Activated CD4-positive, alpha-beta memory T cell treated with anti-CD3 and anti-CD28 coated beads, Interleukin-2, amount 10 ng/mL, durations not matched to agents 7 days and 5 days (primary cell): ENCODE measurements at places on chromosomes 3 and 15.

- no peak for DNase-seq
Measured at GRCh38 chr3:182524711-182525401, 268.4 kb upstream of the ATP11B start.

GRCh38 chr3:45227946-45228345 lies 1.9 kb upstream of the TMEM158 start:
- no peak for DNase-seq

GRCh38 chr3:10116138-10116460 lies 624 bp downstream of the BRK1 start:
- no peak for DNase-seq

GRCh38 chr3:72797773-72798543 lies 50.3 kb downstream of the SHQ1 start:
- no peak for DNase-seq

DNA sequence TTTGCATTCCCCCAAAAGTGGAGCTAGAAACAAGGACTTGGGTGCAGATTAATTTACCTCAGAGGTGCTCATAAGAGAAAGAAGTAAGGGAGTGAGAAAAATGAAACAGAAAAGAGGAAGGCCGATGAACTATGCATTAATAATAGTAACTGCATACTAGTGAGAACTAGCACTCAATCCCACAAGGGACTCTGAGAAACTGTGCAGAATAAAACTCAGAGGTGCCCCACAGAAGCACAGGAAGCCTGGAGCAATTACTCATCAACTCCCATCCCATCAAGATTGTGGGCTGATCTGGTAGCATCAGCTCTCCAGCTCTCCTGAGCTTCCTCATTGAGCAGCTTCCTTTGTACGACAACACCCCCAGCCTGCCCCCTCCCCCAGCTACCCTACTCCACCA lies 50.8 kb downstream of the CLDN18 start:
- no peak for DNase-seq

GRCh38 chr3:45012577-45012976 lies 13.5 kb upstream of the CLEC3B start:
- DNase-seq, result no peak

DNA sequence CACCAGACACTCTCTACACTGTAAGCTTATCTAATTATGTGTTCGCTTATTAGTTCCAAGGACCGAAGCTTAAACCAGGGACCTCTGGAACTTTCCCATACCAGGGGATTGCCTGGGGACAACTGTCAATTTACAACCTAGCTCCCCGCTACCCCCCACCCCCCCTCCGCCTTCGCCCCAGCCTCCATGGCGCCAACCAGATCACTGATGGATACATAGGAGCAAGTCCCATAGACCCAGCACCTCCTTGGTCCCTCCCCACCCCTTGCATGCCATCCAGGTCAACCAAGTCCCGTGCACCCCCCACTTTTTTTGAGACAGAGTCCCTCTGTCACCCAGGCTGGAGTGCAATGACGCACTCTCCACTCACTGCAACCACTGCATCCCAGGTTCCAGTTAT lies 930 bp upstream of the PDCD7 start:
- no peak for DNase-seq

DNA sequence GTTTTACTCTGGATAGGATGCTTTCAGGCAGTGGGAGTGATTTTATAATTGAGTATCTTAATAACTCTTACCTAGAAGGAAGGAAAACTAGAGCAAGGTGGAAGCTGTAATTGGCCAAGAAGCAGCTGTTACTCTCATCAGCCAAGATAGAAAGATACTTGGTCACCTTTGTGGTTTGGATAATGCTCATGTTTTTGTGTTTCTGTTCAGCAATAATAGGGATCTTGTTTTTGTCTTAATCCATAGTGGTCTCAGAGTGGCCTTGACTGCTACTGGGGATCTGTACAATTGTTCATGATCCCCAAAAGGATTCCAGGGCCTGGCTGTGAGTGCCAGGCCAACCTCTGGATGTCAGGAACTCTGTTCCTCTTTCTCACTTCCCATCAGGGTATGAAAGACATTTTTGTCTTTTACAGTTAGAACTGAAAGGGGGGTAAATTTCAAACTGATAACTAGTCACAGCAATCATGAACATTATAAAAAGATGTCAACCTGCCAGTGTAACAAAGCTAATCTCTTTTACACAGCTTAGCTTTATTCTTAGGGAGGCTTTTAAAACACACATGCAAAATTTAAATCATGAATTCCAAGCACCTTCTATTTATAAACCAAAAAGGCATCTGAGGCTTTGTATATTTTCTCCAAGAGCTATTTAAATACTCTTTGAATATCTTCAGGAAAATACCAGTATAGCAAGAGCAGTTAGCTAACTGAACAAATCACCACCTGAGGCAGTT lies 6.0 kb downstream of the UBL7 start:
- no peak for DNase-seq

- DNase-seq, result no peak
Measured at GRCh38 chr3:31610700-31611275, 78.1 kb downstream of the STT3B start.

- DNase-seq, result no peak
Measured at GRCh38 chr15:69417581-69417980, 3.4 kb downstream of the KIF23 start.

DNA sequence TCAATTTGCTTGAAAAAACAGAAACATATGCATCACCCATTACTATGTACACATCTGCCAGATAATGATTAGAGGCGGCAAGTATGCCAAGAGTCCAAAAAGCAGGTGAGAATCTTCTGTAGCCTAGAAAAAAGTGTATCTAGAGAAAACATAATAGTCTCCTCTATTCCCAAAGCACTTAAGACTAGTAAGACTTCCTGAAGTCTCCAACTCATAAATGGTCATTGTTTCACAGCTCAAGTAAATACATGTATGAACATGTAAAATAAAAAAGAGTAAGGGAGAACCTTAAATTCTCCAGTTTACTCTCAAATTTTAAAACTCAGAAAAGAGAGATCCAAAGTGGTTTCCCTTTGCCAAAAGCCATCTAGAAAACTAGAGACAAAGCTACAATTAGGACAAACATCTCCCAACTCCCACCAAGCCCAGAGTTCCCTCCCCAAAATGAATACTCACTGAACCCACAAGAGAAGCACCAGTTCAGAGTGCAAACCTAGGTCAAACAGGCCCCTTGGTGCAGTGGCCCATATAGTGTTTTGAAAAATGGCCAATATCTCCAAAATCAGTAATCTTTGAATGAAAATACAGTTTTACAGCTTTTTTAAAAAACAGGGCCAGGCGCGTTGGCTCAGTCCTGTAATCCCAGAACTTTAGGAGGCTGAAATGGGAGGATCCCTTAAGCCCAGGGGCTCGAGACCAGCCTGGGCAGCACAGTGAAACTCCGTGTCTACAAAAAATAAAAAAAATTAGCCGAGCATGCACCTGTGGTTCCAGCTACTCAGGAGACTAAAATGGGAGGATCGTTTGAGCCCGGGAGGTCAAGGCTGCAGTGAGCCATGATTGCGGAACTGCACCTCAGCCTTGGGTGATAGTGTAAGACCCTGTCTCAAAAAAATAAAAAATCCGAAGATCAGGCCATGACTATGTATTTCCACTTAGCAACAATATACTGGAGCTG lies 11.0 kb upstream of the MAP4 start:
- DNase-seq, result no peak

DNA sequence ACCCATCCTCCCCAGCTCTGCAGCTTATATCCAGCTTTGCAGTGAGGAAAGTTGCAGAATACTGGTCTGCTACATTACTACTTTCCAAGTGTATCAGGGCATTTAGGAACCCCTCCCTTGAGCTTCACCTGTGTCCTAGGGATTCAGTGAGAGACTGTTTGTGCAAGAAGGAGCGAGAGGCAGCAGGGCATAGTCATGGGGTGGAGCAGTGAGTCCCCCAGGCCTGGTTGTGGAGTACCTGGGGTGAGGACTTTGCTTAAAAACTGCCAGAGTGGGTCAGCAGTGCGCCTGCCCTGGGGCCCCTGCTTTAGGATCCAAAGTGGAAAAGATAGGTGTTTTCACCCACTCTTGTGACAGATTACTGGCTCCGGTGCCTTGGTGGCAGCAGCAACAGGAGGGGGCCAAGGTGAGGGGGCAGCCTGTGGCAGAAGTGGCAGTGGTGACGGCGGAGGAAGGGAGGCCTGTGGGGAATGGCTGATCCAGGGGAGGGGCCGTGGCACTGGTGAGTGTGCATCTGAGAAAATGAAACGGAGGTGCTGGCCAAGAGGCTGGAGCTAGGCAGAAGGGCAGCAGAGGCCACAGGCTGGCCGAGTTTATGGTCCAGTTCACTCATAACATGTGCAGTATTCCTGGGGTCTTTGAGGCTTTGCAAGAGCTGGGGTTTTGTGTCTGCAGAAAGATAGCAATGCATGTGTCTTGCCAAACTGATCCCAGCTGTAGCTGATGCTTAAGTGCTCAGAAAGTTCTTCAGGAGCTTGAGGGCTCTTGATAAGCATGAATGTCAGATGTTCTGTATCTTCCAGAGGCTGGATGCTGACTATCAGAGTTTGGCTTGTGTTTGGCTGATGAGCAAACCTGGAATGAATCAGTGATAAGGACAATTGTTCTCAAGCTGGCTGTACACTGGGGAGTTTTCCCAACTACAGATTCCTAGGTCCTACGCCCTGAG lies 43.4 kb downstream of the GOLGA6A start:
- no peak for DNase-seq

DNA sequence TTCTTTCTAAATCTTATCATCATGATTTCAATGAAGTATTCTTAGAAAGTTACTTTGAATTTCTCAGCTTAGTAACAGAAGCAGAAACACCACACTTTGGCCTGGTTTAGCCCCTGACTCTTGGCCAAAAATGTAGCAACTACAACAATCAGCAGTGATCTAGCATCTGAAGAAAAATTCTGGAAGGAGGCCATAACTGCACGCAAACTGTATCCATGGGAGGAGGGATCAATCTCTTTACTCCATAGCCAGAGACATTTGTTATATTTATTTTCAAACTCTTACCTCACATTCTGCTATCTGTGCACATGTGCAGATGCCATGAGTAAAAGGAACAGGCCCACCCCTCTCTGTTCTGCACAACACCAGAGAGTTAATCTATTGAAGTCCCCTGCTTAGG lies 251.0 kb upstream of the P2RY1 start:
- no peak for DNase-seq

GRCh38 chr3:134601539-134602439 lies 49.0 kb downstream of the KY start:
- no peak for DNase-seq

DNA sequence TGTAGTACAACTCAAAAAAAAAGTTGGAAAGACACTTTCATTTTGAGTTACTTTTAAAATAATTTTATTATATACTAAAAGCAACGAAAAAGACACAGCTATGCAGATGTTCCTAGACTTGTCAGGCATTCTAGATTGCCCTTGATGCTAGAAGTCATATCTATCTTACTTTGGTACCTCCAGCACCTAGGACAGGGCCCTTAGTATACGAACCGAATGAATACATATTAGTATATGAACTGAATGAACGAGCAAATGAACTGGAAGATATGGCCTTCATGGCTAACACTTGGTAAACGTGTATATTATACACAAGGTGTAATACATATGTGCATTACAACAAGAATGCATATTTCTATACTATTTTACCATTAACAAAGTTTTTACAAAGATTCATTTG lies 24.1 kb downstream of the ATP13A5 start:
- DNase-seq, result no peak

GRCh38 chr15:73474785-73475184 lies 31.8 kb downstream of the REC114 start:
- DNase-seq, result no peak

GRCh38 chr15:40338041-40338657 lies 2.6 kb downstream of the CCDC9B start:
- peak; percentile 80 for DNase-seq

DNA sequence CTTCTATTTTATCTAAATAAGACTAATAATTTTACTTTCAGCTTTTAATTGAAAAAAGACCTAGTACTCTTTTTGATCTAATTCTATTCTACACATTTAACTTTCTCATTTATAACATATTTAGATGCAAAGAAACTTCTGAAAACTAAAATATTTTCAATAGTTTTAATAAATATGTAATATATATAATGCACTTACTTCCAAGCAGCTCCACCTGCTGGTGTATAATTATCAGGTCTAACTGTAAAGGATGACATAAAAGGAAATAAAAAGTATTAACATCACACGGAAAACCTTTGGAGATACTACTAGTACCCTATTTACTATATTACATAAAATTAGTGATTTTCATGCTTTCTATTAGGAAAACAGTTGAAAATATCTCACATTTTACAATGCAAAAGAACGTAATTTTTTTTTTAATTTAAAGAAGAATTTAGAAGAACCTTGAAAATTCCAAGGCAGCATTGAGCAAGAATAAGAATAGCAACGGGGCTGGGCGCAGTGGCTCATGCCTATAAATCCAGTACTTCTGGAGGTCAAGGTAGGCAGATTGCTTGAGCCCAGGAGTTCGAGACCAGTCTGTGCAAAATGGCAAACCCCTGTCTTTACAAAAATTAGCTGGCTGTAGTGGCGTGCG lies 10.2 kb downstream of the PLSCR5 start:
- no peak for DNase-seq

DNA sequence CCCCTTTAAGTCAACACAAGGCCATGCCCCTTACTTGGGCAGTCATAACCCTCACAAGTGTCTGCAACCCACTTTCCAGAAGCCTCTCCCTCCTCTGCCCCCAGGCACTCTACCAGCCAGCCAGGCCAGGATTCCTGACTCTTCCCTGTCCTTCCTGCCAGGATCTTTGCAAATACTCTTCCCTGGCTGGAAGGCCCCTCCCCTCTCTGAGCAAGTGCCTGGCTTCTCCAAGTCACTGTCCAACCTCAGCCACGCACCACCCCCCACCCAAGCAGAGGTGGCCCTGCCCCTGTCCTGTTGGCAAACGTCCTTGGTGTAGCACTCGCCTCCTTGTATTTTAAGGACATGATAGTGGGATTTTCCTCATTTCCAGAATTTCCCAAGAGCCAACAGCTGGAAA lies 54.7 kb upstream of the USP3 start:
- no peak for DNase-seq

DNA sequence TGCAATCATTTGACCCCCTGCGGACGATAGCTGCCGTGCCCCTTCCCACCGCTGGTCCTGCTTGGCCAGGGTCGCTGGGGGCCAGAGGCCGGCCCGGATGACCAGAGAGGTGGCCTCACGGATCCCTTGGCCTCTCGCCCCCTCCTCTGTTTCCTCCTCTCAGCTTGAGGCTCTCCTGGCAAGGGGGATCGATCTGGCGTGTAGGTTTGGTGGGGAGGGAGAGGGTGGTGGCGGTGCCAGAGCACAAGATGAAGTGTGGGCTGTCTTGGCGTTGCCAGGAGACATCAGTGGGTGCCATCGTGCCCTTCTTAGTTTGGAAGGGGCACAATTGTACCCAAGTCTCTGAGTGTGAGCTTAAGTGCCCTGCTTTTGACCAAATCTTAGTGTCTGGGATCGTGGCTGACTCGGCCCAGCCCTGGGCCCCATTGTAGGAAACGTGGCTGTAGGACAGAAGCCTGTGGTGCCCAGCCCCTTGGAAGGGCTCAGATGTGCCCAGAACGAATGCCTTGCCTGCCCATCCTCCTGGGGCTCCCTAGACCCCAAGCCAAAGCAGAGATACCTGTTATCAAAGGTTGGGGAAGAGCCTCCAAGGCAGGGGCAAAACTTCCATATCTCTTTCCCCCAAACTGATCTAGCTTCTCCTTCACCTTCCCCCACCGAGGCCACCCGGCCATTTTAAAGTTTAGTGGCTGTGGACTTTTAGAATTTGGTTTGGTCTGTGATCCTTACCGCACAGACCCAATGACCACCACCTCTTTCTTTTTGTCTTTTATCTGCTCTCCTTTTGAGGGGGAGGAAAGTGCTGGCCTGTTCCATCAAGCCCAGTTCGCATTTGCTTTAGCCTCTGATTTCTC lies 14.4 kb downstream of the NR2F2 start:
- no peak for DNase-seq
